ENCODE measurements at places on chromosomes 7 and 10. TPM values are rescaled to one million over a fixed set of nuclear protein-coding genes. Genes with fewer than 3 reads are reported as not detected.

OR2F1 gene
- total RNA-seq, result not detected

DNAJC12 gene
- total RNA-seq, result 56.6 TPM

NKX1-2 gene
- 0.05 TPM for total RNA-seq

NEURL1 gene
- total RNA-seq, result 0.50 TPM

ENTPD1 gene
- 0.07 TPM for total RNA-seq

HOXA3 gene
- total RNA-seq, result 4.7 TPM

SLC16A9 gene
- 0.13 TPM for total RNA-seq

CYP17A1 gene
- total RNA-seq, result not detected

ADCYAP1R1 gene
- total RNA-seq, result 0.03 TPM

TRIM74 gene
- not detected for total RNA-seq

FFAR4 gene
- 0.06 TPM for total RNA-seq

PALD1 gene
- 5.9 TPM for total RNA-seq

PDIA4 gene
- total RNA-seq, result 175 TPM

CLRN3 gene
- total RNA-seq, result not detected

LRRTM3 gene
- total RNA-seq, result not detected

IFIT1B gene
- not detected for total RNA-seq

VWC2 gene
- not detected for total RNA-seq

ANKRD2 gene
- 5.1 TPM for total RNA-seq

CC2D2B gene
- total RNA-seq, result 0.44 TPM

MOGAT3 gene
- not detected for total RNA-seq

CH25H gene
- total RNA-seq, result 0.64 TPM

INMT gene
- 0.03 TPM for total RNA-seq

H2BK1 gene
- not detected for total RNA-seq

TMEM213 gene
- total RNA-seq, result not detected

FAM237B gene
- 0.10 TPM for total RNA-seq

TAS2R38 gene
- not detected for total RNA-seq

EPDR1 gene
- 76.1 TPM for total RNA-seq

VIM gene
- 1,709 TPM for total RNA-seq

LHPP gene
- 12.2 TPM for total RNA-seq

APBB1IP gene
- total RNA-seq, result 5.2 TPM

ETV1 gene
- total RNA-seq, result 2.1 TPM

MSMB gene
- not detected for total RNA-seq

GPC2 gene
- total RNA-seq, result 0.34 TPM

PLEKHS1 gene
- 0.06 TPM for total RNA-seq

HK1 gene
- total RNA-seq, result 35.6 TPM

MEST gene
- 39.0 TPM for total RNA-seq

GRM3 gene
- total RNA-seq, result not detected

TMEM196 gene
- total RNA-seq, result not detected

GBX1 gene
- total RNA-seq, result not detected

SLC26A4 gene
- total RNA-seq, result 0.14 TPM

CADPS2 gene
- total RNA-seq, result 0.03 TPM

HOXA13 gene
- total RNA-seq, result 1.7 TPM

NRCAM gene
- 99.1 TPM for total RNA-seq

FAM13C gene
- 0.07 TPM for total RNA-seq

SVIL gene
- 24.7 TPM for total RNA-seq

BICC1 gene
- 25.8 TPM for total RNA-seq

NACAD gene
- total RNA-seq, result 0.25 TPM

RTKN2 gene
- total RNA-seq, result 0.83 TPM

GRID1 gene
- 0.29 TPM for total RNA-seq

SIRT1 gene
- 19.0 TPM for total RNA-seq

MYPN gene
- 1.9 TPM for total RNA-seq

TMEM270 gene
- 0.17 TPM for total RNA-seq

SLC26A5 gene
- total RNA-seq, result not detected

OR2A42 gene
- not detected for total RNA-seq

PLPP4 gene
- total RNA-seq, result 0.11 TPM

ANKRD1 gene
- total RNA-seq, result 52.3 TPM

TMEM26 gene
- 0.06 TPM for total RNA-seq

TEX36 gene
- total RNA-seq, result not detected

HKDC1 gene
- total RNA-seq, result 8.9 TPM

Data from A549 treated with AZD2906 at 1 μM for 4 hours (cell line).